ENCODE measurements at places on chromosomes 3 and 15.

- no peak for DNase-seq
Observed at GRCh38 chr15:57961919-57962318, 103.6 kb downstream of the ALDH1A2 start.

DNA sequence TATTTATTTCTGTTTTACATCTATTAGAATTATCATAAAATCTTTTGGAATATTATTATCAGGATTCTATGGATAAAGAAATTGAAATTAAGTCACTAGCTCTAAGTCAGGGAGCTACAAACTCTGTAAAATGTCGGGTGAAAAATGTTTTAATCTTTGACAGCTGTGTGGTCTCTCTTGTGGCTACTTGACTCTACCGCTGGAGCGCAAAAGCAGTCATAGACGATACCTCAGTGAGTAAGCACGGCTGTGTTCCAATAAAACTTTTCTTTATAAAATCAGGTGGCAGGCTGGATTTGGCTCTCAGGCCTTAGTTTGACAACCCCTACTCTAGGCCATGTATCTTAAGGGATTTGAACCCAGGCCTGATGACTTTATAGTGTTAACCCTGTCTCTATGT, 88.5 kb upstream of the PFN2 start:
- DNase-seq, result no peak

DNA sequence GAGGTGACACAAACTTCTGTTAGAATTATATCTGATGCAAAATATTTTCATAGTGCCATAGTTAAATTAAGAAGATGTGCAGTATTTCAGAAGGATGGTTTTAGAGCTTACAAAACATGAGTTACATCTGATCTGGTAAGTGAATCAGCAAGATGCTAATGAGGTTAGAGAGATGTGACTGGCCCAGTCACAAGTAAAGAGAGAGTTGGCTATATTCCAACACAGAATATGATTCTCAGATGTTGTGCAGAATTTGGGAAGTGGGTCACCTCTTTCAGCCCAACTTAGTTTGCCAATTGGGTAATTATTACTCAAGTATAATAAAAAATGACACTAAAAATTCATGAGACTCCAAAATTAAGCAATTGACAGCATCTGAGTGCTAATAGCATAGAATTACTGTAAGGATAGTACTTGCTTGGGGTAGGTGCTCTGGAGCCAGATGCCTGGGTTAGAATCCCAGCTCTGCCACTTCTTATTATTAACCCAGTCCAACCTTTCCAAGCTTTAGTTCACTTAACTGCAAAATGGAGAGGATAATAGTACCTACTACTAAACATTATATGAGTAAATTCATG, 30.8 kb downstream of the P2RY1 start:
- no peak for DNase-seq

- no peak for DNase-seq
Observed at GRCh38 chr15:69751566-69751965, 298.9 kb downstream of the RPLP1 start.

GRCh38 chr15:79918278-79918677, 21.5 kb upstream of the MTHFS start:
- DNase-seq, result no peak

DNA sequence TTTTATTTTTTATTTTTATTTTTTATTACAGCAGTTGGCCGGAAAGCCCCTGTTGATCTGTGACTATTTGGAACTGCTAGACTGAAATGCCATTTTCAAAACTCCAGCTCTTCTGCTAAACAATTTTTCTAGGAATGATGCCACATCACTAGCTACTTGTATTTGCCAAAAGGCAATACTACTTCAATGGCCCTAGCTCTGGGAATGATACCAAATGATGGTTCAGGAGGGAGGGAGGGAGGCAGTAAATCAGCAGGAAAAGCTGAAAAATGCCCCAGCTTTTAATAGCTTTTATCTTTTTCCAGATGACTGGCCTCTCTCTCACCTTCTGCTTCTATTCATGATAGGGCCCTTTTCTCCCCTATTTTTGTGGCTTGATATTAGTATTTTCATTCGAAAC, 2.6 kb upstream of the CHL1 start:
- DNase-seq, result no peak

GRCh38 chr15:79197285-79197684, 85.2 kb upstream of the ANKRD34C start:
- DNase-seq, result no peak

GRCh38 chr3:55436644-55437043, 50.5 kb downstream of the WNT5A start:
- no peak for DNase-seq

DNA sequence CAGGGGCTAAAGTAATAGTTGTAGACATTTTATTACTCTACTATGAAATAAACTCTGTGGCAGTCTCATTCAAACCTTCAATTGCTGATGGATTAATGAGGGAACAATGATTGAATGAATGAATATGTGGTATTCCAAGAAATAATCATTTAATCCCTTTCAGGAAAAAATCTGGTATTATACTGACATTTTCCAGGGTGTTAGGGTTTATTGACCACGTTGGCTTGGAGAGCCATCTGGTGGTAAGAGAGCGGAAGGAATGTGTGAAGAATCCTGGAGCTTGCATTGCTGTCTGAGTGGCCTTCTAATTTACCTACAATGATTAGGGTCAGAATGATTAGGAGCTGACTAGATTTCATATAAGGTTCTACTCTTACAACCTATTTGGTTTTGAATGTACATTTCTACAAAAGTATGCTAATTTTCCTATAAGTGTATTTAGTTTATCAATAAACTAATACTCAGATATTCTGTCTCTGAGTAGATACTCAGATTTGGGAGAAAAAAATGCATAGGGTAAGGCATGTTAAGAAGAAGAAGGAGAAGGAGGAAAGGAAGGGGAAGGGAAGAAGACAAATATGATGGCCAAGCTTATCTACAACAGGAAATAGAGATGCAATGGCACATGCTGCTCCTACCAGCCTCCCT, 249.9 kb downstream of the ROBO1 start:
- peak; percentile 18 for DNase-seq

- DNase-seq, result no peak
Observed at GRCh38 chr3:105598042-105598796, 231.5 kb downstream of the ALCAM start.

GRCh38 chr15:92050220-92050898, 196.9 kb downstream of the SLCO3A1 start:
- no peak for DNase-seq

- no peak for DNase-seq
Observed at GRCh38 chr15:85766001-85766831, 28.5 kb downstream of the KLHL25 start.

GRCh38 chr15:94576889-94577533, 345.6 kb downstream of the MCTP2 start:
- DNase-seq, result no peak

DNA sequence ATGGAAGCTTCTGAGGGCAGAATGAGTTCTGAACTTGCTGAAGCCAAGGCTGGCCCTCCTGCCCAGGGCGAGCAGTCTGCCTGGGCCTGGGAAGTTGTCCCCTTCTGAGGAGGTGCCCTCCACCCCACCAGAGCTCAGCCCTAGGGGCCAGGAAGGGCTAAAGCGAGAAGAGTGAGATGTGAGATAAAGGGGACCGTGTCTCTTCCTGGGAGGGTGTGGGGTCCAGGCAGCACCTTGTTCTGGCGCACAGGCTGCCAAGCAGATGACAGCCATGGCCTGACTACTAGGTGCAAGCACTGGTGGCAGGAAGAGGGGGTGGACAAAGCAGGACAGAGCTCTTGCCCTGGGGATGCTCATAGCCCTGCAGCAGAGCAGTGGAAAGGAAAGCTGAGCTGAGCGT, 3.7 kb downstream of the PAK6 start:
- no peak for DNase-seq

DNA sequence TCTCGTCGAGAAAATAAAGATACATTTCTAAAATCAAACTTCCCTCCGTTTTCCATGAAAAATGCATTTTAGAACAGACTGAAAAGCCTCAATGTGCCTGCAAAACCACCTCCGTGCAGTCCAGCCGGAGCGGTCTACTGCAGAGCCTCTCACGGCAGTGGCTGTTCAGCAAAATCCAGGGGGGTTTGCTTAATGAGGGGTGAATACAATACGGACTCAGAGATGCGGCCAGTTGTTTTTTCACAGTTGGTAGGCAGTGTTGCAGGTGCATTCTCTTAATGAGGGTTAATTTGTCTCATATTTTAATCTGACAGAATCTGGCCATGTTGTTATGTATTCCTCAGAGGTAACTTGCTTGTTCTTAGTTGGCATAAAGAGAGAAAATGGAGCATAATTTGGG, 223.0 kb downstream of the EBLN2 start:
- DNase-seq, result peak; percentile 20

DNA sequence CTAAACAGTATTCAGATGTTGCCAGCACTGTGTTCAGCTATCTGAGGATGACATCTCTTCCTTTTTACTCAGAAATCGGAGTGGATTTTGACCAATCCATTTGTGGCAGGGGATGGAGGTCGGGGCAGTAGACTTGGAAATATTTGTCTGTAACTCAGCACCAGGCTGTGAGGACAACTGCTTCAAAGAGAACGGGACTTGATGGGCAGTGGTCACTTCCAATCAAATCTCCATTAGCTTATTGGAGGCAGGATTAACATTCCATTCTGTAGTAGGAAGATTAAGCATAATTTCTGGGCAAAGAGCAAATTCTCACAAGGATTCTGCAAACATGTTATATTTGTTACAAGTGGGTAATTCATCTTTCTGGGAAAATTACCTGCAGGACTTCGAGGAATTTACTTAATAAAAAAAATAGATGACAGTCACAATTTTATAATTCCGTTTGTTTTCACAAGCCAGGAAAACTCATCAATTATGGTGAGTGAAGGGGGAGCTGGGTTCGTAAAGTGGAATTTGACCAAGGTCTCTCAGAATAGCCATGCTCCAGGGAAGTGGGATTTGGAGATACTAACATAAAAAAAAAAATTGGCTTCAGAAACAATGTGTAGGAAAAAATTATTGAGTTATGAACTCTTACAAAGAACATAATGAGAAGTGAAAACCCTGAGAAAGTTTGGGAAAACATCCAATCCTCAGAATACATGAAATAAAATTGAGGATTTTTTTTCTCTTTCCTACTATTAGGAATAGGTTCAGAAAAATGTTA, 18.1 kb downstream of the CRABP1 start:
- DNase-seq, result no peak

DNA sequence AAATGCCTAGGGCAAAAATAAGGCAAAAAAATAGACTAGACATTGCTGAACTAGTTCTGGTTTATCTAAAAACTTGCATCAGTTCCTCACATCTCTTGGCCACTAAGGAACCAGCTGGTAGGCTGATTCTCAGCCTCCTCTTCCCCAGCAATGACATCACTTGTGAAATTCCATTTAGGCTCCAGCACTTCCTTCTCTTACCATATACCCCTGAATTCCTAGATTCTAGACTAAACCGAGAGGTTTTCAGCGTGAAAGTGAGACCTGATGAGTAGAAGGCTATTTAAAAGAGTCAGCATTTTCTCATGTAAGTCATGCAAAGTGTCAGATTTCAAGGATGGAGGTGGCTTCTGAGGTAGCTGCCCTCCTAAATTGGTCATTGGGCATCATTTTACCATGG, 247.1 kb upstream of the CDIN1 start:
- no peak for DNase-seq

DNA sequence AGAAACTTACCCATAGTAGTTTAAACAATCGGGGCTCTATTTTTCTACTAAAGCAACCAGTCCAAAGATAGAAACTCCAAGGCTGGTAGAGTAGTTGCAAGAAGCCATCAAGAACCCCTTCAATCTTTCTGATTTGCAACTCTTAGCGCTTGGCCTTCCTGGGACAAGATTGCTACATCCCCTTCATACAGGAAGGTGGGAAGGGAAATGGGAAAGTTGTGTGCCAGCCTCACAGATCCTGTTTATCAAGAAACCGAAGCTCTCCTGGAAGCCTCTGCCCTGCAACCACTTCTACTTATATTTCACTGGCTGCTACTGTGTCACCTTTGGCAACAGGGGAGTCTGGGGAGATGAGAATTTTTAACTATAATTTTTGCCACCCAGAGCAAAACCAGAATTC, 46.2 kb downstream of the OSBPL10 start:
- DNase-seq, result no peak

GRCh38 chr15:78212546-78213424, 21.6 kb downstream of the ACSBG1 start:
- no peak for DNase-seq

DNA sequence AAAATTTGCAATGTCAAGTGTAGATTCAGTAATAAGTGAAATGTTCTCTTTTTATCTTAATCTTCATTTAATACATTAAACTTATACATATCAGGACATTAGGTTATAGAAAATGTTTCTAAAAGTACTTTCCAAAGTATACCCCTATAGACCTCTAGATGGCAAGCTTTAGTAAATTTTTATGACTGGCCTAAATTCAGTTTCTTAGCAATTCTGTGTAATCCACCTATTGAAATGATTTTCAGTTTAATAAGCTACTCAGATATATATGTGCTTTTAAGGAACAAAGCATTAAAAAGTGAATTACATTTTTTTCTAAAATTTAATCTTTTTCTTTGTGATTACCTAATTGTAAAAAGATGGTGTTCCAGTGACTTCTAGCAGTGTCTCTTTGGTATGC, 342.2 kb downstream of the GBE1 start:
- DNase-seq, result peak; percentile 6

GRCh38 chr3:5069627-5070026, 52.5 kb upstream of the ARL8B start:
- DNase-seq, result no peak

GRCh38 chr3:150410311-150411105, 2.4 kb downstream of the TSC22D2 start:
- peak; percentile 50 for DNase-seq

GRCh38 chr3:185473290-185473815, 25.5 kb downstream of the TMEM41A start:
- no peak for DNase-seq

- no peak for DNase-seq
Observed at GRCh38 chr3:128151758-128152274, 1.5 kb upstream of the EEFSEC start.

DNA sequence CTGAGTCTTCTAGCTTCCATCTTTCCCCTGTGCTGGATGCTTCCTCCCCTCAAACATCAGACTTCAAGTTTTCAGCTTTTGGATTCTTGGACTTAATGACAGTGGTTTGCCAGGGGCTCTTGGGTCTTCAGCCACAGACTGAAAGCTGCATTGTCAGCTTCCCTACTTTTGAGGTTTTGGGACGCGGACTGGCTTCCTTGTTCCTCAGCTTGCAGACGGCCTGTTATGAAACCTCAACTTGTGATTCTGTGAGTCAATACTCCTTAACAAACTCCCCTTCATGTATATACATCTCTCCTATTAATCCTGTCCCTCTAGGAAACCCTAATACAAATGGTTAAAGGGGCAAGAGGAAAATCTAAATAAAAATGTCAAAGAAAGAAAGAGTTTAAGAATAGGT, 100.1 kb downstream of the ABI3BP start:
- DNase-seq, result no peak

- no peak for DNase-seq
Observed at GRCh38 chr15:40807888-40808461, 702 bp upstream of the DNAJC17 start.

GRCh38 chr3:192855434-192855833, 62.2 kb downstream of the MB21D2 start:
- DNase-seq, result no peak

- DNase-seq, result no peak
Observed at GRCh38 chr3:8488411-8488810, 13.2 kb upstream of the LMCD1 start.
